ENCODE measurements at places on chromosomes 6 and 20.

DNA sequence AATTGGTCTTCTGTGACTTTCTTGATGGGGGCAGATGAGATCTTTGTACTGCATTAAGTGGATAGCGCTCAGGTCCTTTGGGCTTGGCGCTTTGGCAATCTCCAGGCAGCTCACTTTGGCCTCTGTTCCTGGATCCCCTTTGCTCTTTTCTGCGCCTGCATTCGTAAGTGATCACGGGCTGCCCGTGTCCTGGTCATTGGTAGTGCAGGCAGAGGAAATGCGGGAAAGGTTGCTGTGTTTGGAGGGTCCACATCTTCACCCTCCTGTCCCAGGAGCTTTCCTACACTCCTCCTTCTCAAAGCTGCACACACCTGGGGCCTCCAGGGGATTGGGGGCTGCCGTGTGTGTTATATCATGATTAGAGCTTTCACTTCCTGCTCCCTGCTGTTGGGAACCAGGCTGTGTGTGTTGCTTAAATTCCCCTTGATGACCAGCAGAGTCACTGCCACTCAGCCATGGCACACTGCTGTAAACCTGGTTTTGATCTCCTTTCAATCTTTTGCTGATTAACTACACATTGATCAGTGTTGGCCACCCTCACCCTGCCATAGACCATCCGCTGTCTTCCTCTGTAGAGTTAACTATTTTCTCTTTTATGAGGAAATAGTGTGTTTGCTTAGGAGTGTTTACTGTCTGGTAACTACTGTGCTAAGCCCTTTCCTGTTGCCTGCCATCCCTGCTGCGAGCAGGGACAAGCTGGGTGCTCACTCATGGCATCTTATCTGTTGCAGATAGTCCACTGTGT lies 13.0 kb upstream of the SNHG17 start:
- DNase-seq, result no peak

DNA sequence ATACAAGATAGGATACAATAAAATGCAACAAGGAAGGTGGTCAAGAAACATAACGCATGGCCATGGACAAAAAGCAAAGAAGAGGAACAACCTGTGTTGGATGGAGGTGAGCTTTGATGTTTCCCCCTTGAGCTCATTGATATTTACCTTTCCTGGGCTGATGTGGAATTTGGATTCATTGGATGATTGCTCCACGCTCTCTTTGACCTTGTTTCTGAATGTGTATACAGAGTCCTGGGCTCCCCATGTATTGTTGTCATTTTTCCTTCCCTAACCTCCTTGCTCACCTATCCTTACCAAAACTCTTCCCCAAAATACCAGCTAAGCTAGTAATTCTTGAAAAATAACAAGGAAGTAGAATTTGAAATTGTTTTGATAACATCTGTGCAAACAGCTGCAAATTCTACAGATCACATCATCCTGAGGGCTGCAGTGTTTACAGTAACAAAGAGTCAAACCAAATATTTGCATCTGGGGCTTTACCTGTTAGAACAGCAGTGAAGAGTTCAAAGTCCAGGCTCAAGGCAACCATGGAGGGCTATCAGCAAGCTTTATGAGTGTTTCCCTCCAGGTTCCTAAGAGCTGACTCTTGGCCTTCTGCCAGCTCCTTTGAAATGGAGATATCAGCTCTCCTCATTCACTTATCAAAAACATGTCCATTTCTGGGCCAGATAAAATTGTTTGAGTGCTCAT lies 214.3 kb upstream of the MARCKS start:
- no peak for DNase-seq

- no peak for DNase-seq
Observed at GRCh38 chr6:109527989-109528388, 45.0 kb upstream of the ZBTB24 start.

GRCh38 chr6:170439366-170440361 lies 113.4 kb downstream of the PSMB1 start:
- DNase-seq, result peak; percentile 23

DNA sequence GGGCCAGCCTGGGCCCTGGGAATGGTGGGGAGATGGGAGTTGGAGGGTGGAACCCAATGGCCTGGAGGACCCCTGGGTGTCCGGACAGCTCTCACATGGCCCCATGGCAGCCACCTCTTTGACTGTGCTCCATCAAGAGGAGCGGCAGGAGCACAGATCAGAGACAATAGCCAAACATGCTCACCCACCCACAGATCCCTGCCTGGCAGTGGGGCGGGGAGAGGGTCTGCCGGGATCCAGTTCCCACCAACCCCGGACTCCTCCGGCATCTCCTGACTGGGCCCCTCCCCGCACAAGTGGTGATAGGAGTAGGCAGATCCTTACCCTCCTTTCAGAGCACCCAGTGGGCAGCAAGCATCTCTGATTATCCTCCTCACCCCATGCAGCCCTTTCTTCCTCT lies 31.9 kb upstream of the MRPS18A start:
- DNase-seq, result no peak

GRCh38 chr20:47706345-47706744 lies 78.9 kb downstream of the SULF2 start:
- no peak for DNase-seq

GRCh38 chr6:3603340-3604130 lies 146.7 kb upstream of the SLC22A23 start:
- DNase-seq, result peak; percentile 35

DNA sequence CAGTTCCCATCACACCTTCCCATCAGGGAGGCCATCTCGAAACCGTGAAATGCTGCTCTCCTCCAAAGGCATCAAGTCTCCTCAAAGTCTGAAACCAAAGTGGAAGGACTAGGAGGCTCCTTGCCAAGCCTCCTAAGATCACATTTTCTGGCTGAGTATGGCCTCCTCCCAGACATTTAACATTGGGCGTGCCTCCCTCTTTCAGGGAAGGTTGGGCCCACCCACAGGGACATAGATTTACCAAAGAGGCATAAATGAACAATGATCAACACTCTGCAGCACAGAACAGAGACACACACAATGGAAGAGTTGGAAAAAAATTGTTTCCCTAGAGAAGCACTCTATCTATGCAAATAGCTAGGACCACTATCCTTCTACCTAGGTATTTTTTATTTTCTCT lies 381.8 kb downstream of the MAFB start:
- DNase-seq, result no peak

GRCh38 chr20:64219202-64219601 lies 36.3 kb upstream of the PCMTD2 start:
- peak; percentile 39 for DNase-seq

- DNase-seq, result no peak
Observed at GRCh38 chr6:30568245-30568644, 3.0 kb upstream of the ABCF1 start.

DNA sequence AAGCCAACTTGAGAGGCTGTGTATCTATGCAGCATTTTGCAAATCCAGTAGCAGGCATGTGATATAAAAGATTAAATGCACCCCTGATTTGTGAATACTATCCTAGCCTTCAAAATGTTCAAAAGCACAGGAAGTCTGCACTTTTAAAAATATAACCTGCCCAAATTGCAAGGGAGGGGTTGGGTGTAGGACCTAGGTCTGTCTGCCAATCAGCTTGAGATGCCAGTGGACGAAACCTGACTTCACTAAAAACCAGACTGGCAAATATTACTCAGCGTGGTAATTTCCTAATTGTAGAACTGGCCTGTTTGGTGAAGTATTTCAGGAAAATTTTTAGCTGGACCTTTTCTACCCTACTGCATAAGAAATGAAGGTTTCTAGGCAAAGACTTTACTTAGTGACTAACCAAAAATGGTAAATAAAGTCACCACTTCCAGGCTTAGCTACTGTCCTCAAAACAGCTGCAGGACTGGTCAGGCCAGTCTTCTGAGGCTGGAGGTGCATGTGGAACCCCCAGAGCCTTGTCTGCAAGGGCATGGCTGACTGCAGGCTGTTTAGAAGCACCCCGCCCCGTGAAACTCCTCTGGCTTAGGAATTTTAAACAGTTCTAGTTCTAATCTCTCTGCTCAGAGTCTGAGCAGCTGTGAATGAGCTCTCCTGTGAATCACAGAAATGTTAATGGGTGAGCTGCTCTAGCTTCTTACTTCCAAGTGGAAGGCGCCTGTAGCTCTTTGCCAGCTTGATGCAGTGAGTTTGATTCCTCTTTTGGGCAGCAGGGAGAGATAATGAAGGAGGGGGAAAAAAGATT lies 104.4 kb upstream of the ESR1 start:
- no peak for DNase-seq

DNA sequence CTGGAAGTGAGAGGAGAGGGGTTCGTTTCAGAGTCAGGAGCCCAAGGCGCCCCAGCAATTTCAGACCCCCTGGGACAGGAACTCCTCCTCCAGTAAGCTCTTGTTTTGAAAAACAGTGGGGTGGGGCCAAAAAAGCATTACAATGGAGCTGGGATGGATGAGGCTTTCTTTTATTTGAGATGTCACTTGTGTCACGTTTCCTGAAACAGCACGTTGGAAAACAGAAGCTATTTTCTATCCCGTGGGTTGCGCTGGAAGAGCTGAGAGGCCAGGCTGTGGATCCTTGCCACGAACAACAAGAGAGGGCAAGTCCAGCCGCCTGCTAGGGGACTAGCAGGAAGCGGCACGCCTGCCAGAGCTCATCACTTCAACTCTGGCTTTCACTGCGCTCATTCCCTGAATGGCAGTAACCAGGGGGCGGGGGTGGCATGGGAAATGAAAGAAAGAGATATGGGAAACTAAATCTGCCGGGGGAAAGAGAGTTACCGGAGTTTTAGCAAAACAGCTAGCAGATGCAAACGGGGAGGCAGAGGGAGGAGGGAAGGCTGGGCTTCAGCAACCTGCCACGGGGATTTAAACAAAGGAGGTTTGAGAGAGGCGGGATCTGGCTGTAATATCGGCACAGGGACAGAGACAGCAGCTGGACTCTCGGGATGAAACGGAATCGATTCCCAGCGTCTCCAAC lies 34.6 kb downstream of the GCNT2 start:
- DNase-seq, result peak; percentile 4

GRCh38 chr6:57222743-57223077 lies 603 bp upstream of the RAB23 start:
- DNase-seq, result no peak

DNA sequence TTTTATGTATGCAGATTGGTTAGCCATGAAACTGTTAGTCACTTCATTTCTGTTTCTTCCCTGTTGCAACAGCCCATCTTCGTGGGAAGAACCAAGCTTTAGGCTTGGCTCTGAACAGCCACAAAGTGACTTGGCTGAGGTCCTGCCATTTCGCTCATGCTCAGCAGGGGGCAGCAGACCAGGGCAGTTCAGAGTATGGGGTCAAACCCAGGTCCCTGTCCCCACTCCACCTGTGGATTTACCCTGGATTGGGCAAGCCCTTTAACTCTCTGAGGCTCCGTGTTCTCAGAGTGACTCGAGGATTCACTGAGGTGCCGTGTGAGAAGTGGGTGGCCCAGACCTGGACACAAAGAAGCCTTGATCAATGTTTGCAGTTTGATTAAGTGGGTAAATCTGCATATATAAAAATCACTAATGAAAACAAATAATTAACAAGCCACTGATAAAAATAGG lies 19.8 kb upstream of the MAP1LC3A start:
- peak; percentile 35 for DNase-seq

DNA sequence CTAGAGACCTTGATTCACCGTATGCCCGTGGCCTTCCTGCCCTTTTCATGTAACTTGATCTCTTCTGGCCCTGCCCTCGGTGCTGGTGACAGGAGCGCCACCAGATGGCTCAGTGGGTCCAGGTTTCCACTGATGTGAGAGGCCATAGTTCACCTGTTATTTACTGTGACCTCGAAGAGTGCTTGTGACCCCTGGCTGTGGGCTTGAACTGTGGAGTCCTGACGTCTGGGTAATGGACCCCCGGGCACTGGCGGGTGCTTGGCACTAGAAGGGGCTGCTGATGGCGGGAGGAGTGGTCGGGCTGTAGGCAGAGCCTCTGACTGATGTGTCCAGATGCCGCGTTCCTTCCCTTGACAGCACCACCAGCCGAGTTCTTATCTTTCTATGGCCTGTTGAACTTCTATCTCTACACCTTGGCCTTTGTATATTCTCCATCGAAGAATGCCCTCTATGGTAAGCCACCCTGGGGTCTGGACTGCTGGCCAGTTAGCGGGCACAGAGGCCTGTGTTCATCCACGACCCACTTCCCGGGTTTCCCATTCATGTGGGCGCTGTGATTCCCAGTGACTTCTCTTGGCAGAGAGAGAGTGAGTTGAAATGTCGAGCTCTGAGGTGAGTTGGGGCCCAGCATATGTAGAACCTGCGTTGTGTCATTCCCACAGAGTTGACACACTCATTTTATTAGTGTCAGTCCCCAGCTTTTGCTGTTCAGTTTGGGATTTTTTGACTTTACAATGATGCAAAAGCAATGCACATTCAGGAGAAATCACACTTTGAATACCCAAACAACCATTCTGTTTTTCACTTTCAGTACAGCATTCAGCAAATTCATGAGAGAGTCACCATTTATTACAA lies 14.9 kb downstream of the DYNLT1 start:
- no peak for DNase-seq

- DNase-seq, result no peak
Observed at GRCh38 chr6:168247443-168248147, 72.0 kb downstream of the DACT2 start.

DNA sequence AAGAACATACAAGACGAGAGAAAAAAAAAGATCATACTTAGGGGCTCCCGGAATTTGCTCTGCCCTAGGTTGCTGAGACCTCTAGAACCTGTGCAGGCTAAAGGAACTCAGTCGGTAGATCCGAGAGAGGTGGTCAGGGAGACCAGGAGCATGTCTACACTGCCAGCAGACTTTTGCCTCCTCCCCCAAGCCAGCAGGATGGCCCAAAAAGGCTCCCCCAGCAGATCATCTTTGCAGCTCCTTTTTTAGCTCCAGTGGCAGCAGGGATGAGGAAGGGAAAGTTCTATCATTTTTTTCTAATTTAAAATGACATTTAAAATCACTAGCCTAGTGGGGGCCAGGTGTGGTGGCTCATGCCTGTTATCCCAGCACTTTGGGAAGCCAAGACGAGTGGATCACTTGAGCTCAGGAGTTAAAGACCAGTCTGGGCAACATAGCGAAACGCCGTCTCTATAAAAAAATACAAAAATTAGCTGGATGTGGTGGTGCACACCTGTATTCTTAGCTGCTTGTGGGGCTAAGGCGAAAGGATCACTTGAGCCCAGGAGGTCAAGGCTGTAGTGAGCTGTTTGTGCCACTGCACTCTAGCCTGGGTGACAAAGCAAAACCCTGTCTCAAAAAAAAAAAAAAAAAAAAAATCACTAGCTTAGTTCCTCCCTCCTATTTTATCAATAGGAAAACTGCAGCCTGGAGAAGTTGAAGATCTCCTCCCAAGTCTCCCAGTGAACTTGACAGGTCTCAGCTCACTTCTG lies 69.3 kb upstream of the MYL9 start:
- DNase-seq, result no peak

DNA sequence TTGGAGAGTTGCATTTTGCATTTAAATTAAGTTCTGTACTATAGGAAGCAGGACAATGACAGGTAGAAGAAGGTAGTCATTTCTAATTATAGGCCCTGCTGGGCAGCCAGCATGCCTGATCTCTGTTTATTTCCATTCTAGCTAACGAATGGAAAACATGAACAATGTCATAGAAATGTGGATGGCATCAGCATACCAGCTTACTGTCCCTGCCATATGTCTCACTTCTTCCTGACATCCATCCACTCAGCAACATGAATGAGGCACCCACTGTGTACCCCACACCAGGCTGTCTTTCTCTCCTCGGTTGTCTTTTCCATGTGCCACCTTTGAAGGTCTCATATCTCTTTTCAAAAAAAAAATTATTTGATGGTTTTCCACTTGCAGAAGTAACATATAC lies 11.1 kb downstream of the ADTRP start:
- no peak for DNase-seq
